Right renal cortex interstitium (tissue), 3 donors: ENCODE measurements at places on chromosomes 12 and 14. TPM values are rescaled to one million over a fixed set of nuclear protein-coding genes. Genes with fewer than 3 reads are reported as not detected.

RPGRIP1 gene
- polyA plus RNA-seq, result 0.47 TPM

MTA1 gene
- 74.5 TPM for polyA plus RNA-seq

DNA sequence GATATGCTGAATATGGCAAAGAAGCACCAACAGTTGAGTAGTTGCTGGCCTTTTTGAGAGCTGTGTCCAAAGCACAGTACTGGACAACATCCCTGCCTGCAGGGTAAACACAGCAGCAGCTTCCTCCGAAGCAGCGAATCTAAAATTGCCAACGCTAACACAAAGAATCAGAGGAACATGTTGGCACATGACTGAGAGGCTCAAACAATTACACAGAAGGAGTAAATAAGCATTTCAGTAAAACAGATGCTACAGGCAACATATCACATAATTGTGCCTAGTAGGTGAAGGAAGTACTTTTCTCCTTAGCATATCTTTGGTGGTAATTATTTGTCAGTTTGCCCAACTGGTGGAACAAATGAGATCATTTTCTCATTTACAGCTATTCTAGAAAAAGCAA lies 52.1 kb downstream of the KICS2 start:
- DNase-seq, result no peak

- no peak for DNase-seq
These were observed 13.9 kb downstream of the CKB start for GRCh38 chr14:103508521-103509329.

GRCh38 chr12:31318657-31319269 lies 7.2 kb downstream of the SINHCAF start:
- DNase-seq, result no peak

DNA sequence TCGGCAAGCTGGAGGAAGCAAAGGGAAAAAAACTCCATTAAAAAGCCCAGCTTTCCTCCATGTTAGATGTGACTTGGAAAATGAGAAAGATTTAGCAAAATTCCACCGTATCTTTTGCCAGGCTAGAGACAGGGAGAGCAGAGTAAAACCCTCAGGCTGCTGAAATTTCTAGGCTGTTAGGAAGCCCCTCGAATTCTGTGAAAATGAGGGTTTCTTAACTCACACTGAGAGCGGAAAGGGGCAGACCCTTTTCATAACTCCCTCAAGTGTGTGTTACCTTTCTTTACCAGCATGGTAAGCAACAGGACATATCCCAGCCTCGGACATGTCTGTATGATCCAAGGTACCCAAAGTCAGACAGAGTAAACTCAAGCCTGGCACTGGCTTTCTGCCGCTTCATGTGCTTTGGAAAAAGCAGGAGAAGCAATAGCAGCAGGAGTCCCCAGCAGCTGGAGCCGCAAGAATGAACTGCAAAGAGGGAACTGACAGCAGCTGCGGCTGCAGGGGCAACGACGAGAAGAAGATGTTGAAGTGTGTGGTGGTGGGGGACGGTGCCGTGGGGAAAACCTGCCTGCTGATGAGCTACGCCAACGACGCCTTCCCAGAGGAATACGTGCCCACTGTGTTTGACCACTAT lies at the start of gene RHOJ:
Gene RHOJ (plus strand): TSS at position 37 of the 637 bp plus-strand sequence. CDS start 427 bp downstream, at position 464.
- peak; percentile 30 for DNase-seq

DNA sequence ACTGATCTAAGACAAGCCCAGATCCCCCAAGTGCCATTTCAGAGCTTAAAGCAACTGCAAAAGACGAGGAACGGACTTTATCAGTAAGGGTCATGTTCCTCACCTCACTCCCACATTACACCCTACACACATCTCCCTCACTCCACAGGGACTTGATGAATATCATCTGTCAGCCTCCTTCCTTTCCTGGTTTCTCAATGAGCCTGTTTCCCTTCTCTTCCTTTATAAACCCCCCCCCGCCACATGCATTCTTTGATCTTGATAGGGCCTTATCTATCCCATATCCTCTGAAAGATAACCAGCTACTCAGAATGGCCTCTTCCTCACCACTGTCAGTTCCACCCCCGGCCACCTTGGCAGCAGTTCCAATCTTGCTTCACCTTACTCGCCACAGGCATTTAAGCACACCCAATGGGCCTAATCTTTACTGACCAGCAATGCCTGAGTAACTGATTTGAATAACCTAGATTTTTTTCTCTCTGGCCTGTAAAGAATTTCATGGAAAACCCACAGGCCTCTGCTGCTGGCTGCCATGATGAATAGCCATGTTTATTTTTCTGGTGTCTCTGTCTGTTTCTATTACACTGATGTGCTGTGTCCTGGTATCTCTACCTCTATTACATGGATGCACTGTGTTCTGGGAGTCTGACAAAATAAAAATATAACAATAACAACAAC lies 138.7 kb downstream of the PHLDA1 start:
- no peak for DNase-seq

DNA sequence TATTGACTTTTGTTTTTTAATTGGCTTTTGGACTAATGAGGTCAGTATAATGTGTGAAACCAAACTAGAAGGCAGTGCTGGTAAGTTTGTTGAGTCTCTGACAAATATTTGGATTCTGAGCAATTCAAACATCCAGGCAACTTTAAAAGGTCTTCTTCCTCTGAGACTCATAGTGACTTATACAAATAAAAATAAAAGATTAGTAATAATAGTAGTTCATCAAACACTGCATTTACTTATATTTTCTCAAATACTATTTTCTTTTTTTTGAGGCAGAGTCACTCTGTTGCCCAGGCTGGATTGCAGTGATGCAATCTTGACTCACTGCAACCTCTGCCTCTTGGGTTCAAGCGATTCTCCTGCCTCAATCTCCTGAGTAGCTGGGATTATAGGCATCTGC lies 337.9 kb downstream of the DAD1 start:
- DNase-seq, result no peak

DNA sequence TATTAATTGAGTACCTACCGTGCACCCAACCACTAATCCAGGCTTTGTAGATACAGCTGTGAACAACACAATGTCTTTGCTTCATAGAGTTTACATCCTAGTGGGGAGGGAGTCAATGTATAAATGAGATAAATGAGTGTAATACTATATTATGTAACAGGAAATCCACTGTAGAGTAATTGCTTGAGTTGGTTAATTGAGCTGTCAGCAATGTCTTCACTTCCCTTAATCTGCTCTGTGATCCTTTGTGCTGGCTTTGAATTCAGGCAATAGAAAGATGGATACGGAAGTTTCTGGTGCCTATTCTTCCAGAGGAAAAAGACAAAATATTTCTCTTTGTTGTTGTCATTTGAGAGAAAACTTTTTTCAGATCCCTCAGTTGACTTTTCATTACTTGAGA lies 104.0 kb upstream of the SLC16A7 start:
- DNase-seq, result no peak

DNA sequence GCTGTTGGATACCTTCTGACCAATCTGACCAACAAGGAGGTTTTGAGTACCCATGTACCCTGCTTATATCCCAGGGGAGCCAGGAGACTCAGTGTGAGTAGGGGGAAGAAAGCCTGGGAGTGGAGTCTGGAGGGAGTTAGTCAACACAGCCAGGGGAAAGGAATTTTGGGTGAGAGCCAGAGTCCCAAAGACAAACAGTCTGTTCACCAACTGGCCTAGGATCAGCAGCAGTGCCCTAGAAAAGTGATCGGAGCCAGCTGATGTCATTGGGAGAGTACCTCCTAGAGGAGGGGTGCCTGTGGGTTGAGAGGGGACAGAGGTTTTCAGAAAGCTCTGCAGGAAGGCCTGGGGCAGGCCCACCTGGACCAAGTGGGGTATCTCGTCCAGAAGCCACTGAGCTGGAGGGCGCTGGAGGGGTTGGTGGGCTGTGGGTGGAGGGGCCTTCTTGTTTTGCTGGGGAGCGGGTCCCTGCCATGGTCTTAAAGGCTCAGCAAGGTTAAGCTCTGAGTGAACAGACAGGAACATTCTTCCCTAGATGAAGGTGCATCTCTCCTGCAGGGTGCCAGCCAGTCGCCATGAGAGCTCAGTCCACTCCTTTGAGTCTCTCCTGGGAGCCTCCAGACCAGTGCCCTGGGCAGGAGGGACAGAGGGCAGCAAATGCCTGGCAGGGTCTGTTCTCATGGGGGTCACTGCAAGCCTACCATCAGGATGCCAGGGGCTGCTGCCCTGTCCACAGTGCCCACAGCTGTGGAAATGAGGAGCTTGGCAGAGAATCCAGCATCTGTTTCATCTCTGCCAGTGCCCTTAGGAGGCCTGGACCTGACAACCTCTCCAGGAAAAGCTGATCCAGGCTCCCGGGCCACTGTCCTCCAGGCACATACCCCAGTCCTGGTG lies 63.6 kb downstream of the CHGA start:
- no peak for DNase-seq
